Skin of body (tissue), 3 donors: ENCODE measurements at places on chromosomes 5 and 9. TPM values are rescaled to one million over a fixed set of nuclear protein-coding genes. Genes with fewer than 3 reads are reported as not detected.

The KIAA1191 gene
- total RNA-seq = 41.9 TPM

The COL23A1 gene
- 4.6 TPM for total RNA-seq

The PCDHA11 gene
- total RNA-seq = 0.39 TPM

The SHISAL2B gene
- total RNA-seq = not detected

The ZNF618 gene
- total RNA-seq = 7.8 TPM

The SLC46A2 gene
- 1.2 TPM for total RNA-seq

The PCDHGA4 gene
- 2.9 TPM for total RNA-seq

The TRPM3 gene
- 2.3 TPM for total RNA-seq
